ENCODE measurements at places on chromosomes 11 and 22.

DNA sequence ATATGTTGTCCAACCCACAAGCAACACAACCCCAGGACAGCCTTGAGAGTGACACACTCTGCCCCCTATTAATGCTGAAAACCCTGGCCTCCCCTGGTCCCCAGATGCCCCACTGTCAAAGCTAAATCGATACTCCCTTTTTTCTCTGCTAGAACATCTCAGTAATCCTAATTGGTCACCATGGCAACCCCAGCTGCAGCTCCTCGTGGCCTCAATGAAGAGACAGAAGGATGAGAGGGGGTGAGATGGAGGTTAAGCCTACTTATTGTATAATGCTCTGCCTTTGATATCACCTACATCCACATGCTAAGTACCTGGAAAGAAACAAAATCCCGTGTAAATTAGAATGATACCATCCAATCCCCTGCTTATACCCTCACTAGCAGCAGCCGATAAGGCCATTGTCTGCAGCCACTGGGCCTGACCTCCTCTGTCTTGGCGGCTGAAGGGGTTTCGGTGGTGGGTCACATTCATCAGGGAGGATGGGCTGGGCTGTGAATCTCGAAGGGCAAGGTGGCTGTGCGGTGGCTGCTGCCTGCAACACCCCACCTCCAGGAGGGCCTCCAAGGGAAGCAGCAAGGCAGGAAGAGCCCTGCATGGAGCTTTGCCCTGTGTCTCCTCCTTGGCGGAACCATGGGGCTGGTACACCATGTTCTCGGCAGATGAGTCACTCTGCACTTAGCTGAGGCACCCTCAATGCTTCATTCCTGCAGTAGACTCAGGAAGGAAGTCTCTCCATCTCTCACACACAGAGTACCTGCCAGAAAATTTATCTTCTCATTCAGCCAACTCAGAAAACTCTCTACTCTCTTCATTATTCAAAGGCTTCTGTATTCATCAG is 399.5 kb downstream of the BUD13 start:
- DNase-seq: no peak

DNA sequence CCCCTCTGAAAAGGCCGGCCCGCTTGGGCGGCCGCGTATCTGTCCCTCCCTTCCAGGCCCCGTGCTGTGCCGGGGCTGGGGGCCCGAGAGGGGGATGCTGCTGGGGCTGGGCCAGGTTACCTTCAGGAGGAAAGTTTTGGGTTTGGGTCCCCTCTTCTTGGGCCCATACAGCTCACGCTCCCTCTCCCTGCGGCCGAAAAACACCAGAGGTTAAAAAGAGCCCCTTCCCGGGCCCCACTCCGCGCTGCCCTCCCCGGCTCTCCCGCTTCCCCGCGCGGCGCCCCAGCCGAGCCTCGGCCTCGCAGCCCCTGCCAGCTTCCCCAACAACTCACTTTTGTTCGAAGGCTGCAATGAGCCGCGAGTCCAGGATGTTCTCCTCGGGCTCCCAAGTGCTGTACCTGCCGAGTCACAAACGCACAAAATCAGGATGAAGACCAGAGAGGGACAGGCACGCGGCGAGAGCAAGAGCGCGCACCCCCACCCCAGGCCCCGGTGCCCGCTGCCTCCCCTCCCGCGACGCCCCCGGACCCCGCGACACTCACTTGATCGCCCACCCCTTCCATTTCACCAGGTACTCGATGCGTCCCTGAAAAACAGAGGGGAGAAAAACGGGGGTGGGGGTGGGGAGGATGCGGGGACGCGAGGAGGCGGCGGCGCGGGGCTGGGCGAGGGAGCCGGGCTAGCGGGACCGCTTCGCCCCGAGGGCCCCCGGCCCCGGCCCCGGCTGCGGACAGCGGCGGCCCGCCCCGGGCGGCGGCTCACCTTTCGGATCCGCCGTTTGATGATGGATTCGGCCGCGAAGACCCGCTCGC is 450 bp downstream of the CBX6 start:
- DNase-seq: no peak

GRCh38 chr11:79314906-79315689 is 125.7 kb downstream of the TENM4 start:
- DNase-seq: peak; percentile 61

DNA sequence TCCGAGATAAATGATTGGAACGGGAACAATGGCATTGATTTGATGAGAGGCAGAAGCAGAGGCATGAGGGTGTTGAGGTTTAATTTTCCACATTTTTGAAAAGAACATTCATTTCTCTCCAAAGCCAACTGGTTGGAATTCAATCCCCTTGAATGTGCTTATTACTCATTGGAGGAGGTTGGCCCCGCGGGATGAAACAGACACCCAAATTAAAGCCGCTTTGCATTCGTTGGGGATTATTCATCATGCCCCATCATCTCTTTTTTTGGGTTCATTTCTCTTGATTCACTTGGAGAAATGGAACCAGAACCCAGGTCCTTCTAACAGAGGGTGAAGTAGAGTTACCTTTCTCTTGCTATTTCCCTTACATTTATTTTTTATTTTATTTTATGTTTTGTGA is 47.6 kb upstream of the PARVG start:
- no peak for DNase-seq

DNA sequence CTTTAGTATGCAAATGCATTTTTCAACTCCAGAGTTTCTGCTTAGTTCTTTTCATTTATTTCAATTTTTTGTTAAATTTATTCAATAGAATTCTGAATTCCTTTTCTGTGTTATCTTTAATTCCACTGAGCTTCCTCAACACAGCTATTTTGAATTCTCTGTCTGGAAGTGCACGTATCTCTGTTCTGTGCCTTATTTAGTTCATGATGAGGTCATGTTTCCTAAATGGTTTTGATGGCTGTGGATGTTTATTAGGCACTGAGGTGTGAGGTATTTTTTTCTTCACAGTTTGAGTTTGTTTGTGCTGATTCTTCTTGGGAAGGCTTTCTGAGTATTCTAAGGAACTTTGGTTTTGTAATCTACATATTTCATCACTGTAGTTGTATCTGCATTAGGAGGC is 2042.8 kb upstream of the RAG2 start:
- no peak for DNase-seq

DNA sequence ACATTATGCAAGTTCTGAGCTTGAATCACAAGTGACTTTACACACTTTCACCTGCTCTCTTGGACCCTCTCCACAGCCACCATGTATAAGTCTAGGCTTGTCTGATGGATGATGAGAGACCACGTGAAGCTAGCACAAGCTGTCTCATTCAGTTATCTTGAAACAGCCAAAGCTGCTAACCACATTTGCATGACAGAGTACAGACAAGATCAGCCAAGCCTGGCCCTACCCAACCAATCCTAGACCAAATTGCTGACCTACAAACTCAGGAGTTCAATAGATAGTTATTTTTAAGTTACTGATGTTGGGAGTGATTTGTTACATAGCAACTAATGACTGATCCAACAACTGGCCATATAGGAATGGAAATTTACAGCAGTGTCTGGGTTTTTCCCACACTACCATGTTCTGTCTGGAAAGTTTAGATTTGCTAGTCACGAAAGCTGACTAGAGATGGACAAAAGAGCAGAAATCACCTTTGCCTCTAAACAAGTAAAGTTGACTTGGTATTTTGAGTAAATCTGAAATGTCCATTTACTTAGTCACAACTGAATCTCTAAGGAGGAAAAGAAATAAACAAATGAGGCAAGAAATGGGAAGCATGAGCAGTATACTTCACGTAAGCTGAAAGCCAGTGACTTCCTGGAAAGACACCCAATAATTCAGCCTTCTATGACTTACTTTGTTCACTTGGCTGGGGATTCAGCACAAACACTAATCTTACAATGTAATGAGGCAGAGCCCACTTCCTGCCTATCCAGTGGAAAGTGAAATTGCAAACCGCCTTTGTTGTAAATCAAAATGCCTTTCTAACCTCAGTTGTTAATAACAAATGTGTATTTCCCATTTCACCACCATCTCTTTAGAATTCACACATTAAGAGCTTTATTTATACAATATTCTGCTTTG is 101.7 kb downstream of the FAM181B start:
- DNase-seq: no peak

- DNase-seq: no peak
Observed at GRCh38 chr11:102402548-102402947, 50.0 kb downstream of the TMEM123 start.

DNA sequence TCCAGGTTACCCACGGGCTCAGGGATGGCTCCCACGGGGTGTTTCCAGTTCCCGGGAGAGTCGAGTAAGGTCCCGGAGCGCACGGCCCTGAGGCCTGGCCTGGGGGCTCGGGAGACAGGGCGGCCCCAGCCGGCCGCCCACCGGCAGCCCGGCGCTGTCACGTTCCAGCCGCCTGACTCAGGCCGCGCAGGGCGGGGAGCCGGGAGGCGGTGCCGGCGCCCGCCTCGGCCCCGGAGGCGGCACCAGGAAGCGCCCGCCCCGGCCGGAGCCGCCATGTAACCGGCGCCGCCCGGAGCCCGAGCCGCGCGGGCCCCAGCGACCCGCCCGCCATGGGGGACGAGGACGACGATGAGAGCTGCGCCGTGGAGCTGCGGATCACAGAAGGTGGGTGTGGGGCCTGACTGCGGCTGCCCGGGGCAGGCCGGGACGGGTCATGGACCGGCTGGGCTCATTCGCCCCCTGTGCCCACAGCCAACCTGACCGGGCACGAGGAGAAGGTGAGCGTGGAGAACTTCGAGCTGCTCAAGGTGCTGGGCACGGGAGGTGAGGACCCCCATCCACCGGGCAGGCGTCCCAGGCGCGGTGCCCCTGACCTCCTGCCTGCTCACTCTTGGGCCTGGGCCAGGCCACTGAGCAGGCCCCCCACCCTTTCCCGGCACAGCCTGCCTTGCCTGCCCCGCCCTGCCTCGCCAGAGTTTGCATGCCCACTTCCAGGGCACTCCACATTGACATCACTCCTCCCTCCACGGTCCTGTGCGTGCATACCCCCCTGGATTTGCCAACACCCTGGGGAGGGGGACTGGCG is at the start of gene RPS6KA4:
Gene RPS6KA4 (plus strand): TSS at position 256 of the 805 bp plus-strand sequence. CDS start 74 bp downstream, at position 330.
- peak; percentile 79 for DNase-seq

- DNase-seq: no peak
Observed at GRCh38 chr11:31860391-31860790, 49.3 kb upstream of the PAX6 start.

- no peak for DNase-seq
Observed at GRCh38 chr11:98967005-98967404, 53.7 kb upstream of the CNTN5 start.

DNA sequence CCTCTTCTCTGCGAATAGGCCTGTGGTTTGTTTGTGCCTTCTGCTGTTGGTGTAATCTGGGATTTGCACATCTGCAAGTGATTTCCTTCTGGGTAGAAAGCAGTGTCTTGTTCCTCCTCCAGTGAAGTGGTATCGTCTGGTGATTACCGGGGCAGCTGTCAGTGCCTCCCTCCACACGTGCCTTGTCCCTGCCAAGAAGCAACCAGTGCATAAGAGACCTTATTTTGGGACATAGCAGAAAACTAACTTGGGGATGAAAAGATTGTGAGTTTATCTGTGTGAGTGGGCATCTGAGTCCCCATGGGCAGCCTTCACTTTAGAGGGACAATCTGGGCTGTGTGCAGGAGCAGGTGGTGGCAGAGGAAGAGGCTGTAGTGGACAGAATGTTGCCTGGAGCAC is 71.5 kb upstream of the SORL1-AS1 start:
- no peak for DNase-seq

DNA sequence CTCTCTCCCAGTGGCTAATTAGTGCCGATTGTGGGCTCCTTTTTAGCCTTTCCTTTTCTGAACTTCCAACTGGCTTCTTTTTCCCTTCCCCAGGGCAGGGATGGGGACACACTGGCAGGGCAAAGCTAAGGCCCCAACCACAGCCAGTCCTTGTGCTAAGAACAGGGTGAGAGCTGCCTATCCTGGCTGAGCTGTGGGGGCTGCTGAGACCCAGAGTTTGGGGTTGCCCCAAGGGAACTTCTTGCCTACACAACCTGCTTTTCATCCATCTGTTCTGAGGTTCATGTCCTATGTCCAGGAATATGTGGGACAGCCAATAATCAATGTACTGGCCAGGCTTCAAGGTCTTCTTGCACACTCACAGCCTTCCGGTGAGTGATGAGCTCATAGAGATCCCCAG is 10.0 kb upstream of the TPBGL start:
- DNase-seq: no peak

DNA sequence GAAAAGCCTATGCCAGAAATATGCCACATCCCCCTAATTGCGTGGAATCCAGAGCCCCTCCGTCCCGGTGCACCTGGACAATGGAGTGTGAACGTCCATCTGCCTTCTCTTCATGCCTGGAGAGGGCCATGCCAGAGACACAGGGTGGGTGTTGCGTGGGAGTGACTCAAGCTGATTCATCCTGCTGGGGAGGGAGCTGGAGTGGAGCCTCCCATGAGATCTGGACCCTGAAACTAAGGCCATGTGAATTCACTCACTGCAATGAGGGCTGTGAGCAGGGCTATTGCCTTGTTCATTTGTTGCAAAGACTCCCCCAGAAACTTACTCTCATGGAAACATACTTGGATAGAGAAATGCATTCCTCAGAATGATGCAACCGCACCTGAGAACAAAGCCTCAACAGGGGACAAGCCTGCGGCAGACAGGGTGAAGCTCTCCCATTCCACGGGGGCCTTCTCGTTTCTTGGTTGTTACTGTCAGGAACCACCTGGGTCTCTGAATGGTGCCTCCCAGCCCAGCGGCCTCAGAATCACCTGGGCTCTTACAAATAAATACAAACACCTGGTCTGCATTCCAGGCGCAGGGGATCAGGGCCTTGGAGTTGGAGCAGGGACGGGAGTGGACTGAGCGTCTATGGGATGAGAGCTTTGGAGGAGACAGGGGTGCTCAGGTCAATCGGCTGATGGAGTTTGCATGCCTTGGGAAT is 1031.2 kb downstream of the BRD1 start:
- DNase-seq: peak; percentile 65

- DNase-seq: no peak
Observed at GRCh38 chr11:106959800-106960199, 58.5 kb downstream of the GUCY1A2 start.

- DNase-seq: peak; percentile 43
Observed at GRCh38 chr11:74460481-74461154, 6.7 kb downstream of the KCNE3 start.

DNA sequence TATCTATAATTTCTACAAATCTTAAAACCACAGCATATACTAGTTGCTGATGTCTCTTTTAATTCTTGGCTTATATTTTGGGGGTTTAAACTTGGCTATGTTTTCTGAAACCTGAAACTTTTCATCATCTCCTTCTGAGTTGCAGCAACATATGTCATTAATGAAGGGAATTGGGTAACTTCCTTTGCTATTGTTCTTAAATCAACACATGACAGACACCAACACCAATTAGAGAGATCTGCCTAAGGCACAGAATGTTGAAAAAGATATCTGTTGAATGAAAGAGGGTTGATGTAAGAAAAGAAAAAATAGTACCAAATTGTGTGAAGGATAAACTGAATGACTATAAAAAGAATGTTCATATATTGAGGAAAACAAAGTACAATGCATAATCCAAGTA is 10.3 kb upstream of the GAS2 start:
- DNase-seq: no peak

- DNase-seq: no peak
Observed at GRCh38 chr11:14107050-14107430, 144.5 kb downstream of the SPON1 start.

Measured in ELF-1 (cell line).